Fibroblast of skin of left quadriceps (primary cell): ENCODE measurements at places on chromosomes 2 and 18.

DNA sequence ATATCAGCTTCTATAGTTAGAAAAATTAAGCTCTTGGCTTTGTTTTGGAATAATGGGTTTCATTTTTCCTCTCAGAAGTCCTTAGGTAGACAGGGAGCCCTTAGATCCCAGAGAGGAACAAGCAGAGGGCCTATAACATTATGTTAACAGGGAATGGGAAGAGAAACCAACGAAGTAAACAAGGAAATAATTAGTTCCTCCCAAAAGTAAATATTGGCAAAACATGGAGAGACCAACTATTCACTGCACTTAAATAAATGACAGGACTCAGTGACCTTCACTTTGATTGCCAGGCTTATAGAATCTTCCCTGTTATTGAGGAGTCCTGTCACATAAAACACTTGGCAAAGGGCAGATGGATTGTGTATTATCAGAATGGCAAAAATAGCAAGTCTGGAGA is 5.3 kb downstream of the CRIM1 start:
- no peak for DNase-seq

DNA sequence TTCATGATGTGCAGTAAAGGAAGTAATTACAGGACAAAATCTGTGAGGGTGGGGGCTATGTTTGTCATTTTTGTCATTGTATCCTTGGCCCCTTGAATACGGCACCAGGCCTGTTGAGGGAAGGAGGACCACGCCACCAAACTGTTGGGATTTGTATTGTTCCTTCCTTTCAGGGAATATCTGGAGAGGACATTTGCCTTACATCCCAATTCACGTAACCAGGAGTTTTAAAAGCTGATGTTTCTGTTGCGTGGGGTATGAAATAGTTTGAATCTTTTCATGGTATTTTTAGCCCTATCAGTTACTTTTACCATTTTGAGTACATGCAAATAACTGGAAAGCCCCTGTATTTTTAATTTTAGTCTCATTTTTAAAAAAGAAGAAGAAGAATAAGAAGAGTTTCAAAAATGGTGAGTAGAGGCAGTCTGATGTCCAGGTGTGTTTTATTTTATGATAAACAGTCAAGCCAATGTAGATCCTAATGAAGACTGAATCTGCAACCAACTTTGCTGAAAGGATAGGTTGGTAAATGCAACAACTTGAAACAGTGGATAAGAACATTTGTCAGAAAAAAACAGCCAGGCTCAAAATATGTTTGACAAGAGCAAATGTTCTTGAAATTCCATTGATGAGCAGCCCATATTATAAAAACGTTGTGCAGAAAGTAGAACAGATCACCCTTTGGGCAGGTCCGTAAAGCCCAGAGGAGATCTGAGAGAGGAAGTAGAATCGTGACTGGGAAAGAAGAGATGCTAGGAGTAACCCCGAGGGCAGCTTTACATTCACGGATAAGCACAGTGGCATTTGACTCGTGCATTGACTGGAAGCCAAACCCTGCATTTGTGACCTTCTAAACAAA is 54.5 kb downstream of the RASGRP3 start:
- no peak for DNase-seq

GRCh38 chr2:6864231-6864754 is 1.4 kb downstream of the CMPK2 start:
- DNase-seq, result no peak

GRCh38 chr2:168798888-168799410 is 3.5 kb upstream of the NOSTRIN start:
- no peak for DNase-seq

DNA sequence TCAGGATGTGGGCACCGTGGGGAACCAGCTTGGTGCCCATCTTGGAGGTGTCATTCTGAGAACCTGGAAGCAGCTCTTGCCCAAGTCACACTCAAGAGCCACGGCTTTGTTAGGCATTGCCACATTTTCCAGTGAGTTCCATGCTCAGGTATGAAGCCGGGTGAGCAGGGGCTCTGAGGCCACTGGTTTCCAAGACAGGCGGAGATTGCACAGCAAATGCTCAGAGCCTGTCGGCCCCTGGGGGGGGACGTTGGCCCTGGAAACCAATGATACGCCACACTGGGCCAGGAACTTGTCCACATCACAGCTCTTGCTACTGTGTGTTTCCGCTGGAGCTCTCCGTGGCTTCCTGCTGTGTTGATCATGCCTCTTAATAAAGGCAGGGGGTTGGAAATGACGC is 52.5 kb upstream of the SALL3 start:
- no peak for DNase-seq

DNA sequence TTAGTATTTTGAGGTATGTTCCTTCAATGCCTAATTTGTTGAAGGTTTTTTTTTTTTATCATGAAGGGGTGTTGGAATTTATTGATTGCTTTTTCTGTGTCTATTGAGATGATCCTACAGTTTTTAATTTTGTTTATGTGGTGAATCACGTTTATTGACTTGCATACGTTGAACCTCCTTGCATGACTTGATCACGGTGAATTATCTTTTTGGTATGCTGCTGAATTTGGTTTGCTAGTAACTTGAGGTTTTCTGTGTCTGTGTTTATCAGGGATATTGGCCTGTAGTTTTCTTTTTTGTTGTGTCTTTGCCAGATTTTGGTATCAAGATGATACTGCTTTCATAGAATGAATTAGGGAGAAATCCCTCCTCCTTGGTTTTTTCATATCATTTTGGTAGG is 23.9 kb downstream of the CLIP4 start:
- DNase-seq, result no peak

GRCh38 chr2:199612509-199613130 is 154.9 kb upstream of the SATB2 start:
- DNase-seq, result no peak

- DNase-seq, result no peak
Observed at GRCh38 chr2:160199683-160200389, at the start of gene ITGB6. Gene ITGB6, minus strand, starts transcription at chr2:160200272. Its CDS starts 209 bp downstream, at chr2:160200063.

DNA sequence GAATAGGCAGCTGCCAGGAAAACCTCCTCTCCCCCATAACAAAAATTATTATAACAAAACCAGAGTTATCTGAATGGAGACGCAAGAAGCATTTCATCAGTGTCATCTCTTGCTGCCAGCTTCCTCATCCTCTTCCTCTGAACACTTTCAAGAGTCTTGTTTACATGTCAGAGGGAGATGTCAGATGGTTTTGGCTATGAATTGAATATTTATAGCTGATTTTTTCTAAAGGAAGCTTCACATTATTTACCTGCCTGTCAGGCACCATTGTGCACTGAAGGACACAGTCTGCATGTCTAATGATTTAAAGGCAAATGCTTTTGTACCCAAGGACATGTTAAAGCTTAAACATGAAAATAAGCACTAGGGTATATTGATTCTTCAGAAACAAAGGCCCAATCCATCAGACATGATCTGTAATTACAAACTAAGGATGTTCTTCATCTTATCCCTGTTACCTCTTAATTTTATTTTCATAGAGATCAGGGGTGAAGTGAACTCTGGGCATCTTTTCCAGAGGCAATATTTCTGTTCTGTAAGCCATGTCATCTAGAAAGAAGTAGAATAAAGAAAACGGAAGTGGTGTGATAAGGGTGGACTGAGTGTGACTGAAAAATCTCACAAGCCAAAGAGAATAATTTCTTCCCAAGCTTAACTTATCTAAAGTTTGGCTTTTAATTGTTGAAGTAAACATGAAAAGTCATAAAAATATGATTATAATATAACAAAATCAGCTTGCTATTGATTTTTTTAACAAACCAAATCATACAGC is 168.7 kb downstream of the ANKRD44 start:
- no peak for DNase-seq

DNA sequence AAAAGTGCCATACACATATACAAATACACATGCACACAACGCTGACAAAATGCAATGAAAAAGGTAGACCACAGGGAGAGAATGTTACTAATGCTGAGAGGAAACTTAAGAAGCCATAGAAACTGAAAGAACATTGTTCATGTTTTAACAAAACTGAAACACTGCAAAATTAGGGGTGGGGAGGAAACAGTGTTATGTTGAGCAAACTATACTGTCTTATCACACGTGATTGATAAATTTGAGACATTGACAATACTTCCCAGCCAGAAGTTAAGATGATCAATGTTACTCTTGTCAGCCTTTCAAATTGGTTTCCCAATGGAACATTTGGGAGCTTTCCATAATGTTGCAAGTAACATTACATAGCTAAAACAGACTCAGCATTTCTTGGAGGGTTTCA is 165.5 kb downstream of the L3MBTL4 start:
- no peak for DNase-seq
